Ecto neural progenitor cell (in vitro differentiated cells): ENCODE measurements at places on chromosomes 6 and 20.
A peak's percentile ranks its signal among the peaks of the same experiment; 100 is the strongest.

DNA sequence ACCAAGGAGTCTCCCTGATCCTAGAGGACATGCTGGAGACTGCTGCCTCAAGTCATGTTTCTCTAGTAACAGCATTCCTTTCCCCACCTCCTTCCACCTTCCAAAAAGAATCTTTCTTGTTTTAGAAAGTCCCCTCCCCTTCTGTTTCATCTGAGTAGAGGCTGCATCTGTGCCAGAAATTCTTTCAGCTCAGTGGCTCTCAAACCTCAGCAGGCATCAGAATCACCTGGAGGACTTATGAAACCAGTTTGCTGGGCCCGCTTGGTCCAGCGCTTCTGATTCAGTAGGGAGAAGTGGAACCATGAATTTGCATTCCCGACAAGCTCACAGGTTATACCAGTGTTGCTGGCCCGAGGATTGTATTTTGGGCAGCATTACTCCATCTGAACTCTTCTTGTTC is 55.1 kb downstream of the TMEM200A start:
- DNase-seq, result no peak

DNA sequence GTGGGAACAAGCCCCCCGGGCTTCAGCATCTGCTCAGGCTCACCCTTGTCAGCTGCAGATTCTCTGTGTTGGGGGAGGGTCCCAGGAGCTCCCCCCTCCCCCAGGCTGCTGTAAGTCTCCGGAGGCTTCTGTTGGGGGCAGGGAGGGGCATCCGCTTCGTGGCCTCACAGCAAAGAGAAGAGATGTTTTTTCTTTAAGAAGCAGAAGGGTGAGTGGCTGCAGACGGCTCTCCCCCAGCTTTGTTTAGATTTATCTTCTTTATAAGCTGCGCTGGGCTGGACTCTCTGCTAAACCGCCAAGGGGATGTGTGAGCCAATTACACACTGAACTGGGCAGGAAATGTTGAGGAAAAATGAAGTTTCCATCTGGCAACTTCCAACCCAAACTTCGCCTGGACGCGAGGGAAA is 48.7 kb upstream of the GATA5 start:
- no peak for DNase-seq

DNA sequence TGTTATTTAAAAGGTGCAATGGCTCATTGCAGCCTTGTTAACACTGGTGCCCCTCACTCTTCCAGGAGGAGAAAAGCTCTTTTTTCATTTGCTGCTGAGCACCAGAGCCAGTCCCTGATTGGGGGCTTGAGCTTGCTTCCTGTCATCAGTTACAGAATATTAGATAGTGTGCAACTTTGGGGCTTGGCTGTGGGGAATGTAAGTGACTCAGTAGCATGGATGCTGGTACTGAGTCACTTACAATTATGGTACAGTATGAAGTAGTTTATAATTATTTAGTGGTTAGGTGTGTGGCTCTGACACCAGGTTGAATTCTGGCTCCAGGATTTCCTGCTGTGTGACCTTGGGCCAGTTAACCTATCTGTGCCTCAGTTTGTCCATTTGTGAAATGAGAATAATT is 37.6 kb downstream of the ANKS1A start:
- DNase-seq, result no peak

DNA sequence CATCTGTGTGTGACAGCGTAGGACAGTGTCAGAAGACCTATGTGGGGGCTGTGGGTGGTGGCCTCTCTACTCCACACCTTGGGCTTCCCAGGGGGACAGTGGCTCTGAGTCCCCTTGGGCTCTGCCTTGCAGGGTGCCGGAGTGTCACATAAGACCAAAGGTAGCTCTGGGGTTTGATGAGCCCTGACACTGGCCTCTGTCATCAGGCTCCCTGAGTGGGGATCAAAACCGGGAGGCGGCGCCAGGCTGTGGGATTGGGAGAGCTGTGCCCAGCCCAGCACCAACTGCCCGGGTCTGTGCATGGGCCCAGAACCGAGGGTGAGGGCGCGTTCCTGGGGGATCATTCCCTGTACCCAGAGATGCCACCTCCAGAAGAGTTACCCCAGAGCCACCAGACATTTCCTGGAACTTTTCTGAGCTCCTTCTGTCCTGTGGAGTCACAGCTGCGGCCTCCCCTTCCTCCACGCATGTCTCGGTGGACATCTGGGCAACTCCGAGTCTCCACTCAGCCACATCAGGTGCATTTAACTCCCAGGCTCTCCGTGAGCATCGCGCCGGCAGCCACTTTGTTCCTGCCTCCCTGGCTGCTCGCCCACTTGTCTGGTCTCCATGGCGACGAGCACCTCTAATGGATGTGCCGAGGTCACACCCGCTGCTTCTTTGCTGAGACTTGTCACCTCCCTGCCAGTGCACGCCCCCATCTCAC is 94.7 kb downstream of the TMEM242 start:
- peak; percentile 42 for DNase-seq

DNA sequence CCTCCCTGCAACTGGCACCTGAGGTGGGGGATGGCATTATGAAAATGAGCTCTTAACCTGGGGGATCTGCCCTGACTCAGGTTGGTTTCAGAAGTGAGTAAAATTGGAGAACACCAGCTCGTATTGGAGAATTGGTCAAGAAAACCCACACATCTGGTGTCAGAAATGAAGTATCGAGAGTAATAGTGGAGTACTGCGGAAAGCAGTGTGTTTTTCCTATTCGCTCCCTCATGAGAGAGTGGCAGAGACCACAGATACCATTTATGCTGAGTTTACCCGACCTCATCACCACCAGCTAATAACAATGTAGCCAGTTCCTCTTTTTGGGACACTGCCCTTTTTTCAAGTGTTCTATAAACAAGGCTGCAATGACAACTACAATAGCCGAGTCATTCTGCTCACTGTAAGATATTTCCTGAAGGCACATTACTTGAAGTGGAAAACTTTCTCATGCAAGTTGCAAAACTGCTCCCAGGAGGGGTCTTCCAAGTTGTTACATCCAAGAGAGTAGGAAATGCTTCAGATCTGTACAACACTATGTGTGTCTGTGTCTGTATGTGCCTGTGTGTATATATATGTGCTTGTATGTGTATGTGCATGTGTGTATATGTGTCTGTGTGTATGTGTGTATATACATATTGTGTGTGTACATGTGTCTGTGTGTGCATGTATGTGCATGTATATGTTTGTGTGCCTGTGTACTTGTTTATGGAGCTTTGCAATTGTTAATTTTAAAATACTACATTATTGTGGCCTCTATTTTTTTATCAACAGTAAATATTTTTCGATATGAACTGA is 106.0 kb upstream of the CST7 start:
- DNase-seq, result peak; percentile 9

- DNase-seq, result no peak
Observed at GRCh38 chr6:33856031-33856590, 52.3 kb upstream of the MLN start.

GRCh38 chr20:48942730-48943129 is 21.2 kb downstream of the ARFGEF2 start:
- DNase-seq, result no peak

GRCh38 chr6:14883921-14884320 is 361.9 kb upstream of the JARID2 start:
- peak; percentile 62 for DNase-seq

- DNase-seq, result no peak
Observed at GRCh38 chr6:163402616-163403015, 11.9 kb upstream of the QKI start.

GRCh38 chr6:21085211-21085610 is 508.3 kb upstream of the SOX4 start:
- no peak for DNase-seq

DNA sequence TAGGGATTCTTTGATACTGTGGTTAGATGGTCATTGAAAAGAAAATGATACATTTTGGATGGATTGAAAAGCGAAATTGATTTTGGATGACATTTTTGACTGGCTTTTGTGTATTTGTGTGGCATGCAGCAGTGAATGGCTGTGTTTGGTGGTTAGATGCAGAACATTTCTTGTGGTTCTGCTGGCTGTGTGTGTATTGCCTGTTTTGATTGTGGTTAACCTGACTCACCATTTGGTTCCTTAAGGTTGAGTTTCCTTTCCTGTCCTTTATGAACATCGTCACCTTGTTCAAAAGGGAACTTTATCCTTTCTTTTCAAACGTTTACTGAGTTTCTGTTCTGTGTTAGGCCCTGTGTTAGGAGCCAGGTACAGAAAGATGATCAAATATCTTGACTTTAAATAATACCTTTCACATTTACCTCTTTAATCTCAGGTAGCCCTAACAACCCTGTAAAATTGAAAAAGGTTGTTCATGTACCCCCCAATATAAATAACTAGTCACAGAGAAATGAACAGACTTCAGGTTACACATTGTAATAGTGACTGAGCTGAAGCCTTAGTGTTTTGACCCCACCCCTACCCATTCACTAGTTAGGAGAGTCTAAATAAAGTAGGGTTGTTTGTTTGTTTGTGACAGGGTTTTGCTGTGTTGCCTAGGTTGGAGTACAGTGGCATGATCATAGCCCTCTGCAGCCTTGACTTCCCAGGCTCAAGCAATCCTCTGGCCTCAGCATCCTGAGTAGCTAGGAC is 23.8 kb downstream of the ANKS1A start:
- no peak for DNase-seq

DNA sequence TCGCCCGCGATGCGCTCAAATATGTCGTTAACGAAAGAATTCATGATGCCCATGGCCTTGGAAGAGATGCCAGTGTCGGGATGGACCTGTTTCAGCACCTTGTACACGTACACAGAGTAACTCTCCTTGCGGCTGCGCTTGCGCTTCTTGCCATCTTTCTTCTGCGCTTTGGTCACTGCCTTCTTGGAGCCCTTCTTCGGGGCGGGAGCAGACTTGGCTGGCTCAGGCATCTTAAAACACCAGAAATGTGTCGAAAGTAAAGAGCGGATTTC is 36.4 kb downstream of the HFE start:
- DNase-seq, result no peak

GRCh38 chr6:170040115-170040500 is 250.8 kb downstream of the DLL1 start:
- no peak for DNase-seq
